Naive thymus-derived CD8-positive, alpha-beta T cell (primary cell): ENCODE measurements at places on chromosomes 5 and 9.

- no peak for DNase-seq
- H3K27ac ChIP-seq, result no peak overlapping the region
- H3K27me3 ChIP-seq, result no peaks in the 10 kb centered on the region
- no peaks in the 10 kb centered on the region for H3K4me1 ChIP-seq
- H3K4me3 ChIP-seq, result no peak overlapping the region
Observed at GRCh38 chr5:37071901-37072581, 177.1 kb downstream of the CPLANE1 start.

GRCh38 chr9:32516241-32516640 lies 9.8 kb downstream of the RIGI start:
- H3K36me3 ChIP-seq, result peaks cover 5% of the 10 kb centered on the region
- H3K4me3 ChIP-seq, result no peak overlapping the region
- H3K27me3 ChIP-seq, result no peaks in the 10 kb centered on the region
- peaks cover 42% of the 10 kb centered on the region for H3K4me1 ChIP-seq
- no peak for DNase-seq
- H3K27ac ChIP-seq, result no peak overlapping the region

GRCh38 chr9:27489087-27489876 lies 34.8 kb upstream of the IFNK start:
- H3K4me3 ChIP-seq, result no peak overlapping the region
- no peak overlapping the region for H3K27ac ChIP-seq
- H3K4me1 ChIP-seq, result peaks cover 63% of the 10 kb centered on the region

DNA sequence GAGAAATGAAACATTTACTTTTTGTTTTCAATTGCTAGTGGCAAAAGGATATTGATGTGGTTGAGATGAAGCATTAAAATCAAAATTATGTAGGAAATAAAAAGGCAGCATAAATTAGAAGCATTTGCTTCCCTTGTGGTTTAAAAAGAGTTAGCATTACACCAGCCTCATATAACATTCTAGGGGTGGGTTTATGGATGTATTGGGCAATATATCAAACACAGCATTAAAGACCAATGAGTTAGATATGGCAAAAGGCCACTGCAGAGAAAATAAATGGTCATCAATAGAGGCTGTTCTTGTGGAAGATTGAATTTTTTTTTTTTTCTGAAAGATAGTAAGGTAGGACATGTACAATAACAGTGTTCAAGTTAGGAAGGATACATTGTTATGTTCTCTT lies 473.0 kb downstream of the TLR4 start:
- peaks cover 8% of the 10 kb centered on the region for H3K27me3 ChIP-seq
- no peak overlapping the region for H3K27ac ChIP-seq
- H3K4me1 ChIP-seq, result no peaks in the 10 kb centered on the region
- H3K4me3 ChIP-seq, result no peak overlapping the region
- no peaks in the 10 kb centered on the region for H3K36me3 ChIP-seq
- no peak for DNase-seq

GRCh38 chr9:74006935-74007334 lies 490.2 kb upstream of the RORB start:
- no peaks in the 10 kb centered on the region for H3K36me3 ChIP-seq
- DNase-seq, result no peak
- no peak overlapping the region for H3K27ac ChIP-seq
- H3K4me3 ChIP-seq, result no peak overlapping the region
- no peaks in the 10 kb centered on the region for H3K4me1 ChIP-seq

GRCh38 chr5:13601112-13601511 lies 343.4 kb downstream of the DNAH5 start:
- H3K27ac ChIP-seq, result no peak overlapping the region
- no peak overlapping the region for H3K4me3 ChIP-seq
- H3K27me3 ChIP-seq, result no peaks in the 10 kb centered on the region
- no peaks in the 10 kb centered on the region for H3K36me3 ChIP-seq

- no peak overlapping the region for H3K27ac ChIP-seq
- H3K36me3 ChIP-seq, result no peaks in the 10 kb centered on the region
- no peak overlapping the region for H3K4me3 ChIP-seq
- no peak for DNase-seq
Observed at GRCh38 chr5:36298552-36298951, 3.1 kb downstream of the RANBP3L start.

GRCh38 chr5:149900390-149900789 lies 44.2 kb downstream of the PDE6A start:
- H3K27ac ChIP-seq, result no peak overlapping the region
- H3K36me3 ChIP-seq, result no peaks in the 10 kb centered on the region
- H3K4me1 ChIP-seq, result peaks cover 9% of the 10 kb centered on the region
- no peak for DNase-seq

GRCh38 chr5:141898448-141899049 lies 20.3 kb upstream of the PCDH1 start:
- H3K4me1 ChIP-seq, result no peaks in the 10 kb centered on the region
- H3K36me3 ChIP-seq, result no peaks in the 10 kb centered on the region
- H3K27me3 ChIP-seq, result peaks cover 8% of the 10 kb centered on the region
- H3K4me3 ChIP-seq, result no peak overlapping the region

DNA sequence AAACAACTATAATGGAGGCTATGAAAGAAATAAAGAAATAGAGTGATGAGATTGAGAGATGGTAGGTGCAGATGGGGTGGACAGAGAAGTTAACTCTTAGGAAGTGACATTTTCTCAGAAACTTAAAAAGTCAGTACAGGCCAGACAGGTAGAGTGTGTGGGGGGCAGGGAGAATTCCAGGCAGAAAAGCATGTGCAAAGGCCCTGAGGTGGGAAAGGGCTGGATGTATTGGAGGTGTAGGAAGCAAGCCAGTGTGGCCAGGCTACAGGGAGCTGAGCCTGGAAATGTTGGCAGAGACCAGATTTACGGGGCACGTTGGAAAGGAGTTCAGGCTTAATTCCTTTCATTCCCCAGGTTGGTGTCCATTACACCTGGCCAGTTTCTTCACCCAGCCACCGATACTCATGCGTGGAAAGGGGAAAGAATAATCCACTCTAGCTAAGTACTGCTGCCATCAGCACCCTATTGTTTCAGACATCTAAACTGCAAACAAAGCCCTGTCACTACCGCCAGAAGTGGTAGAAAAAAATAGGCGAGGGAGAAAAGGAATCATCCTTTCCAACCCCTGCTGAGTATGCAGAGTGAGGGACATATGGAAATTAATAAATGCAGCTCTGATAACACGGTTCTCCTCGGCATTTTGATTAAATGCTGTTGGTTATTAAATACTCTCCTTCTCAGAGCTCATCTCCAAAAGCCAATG lies 116.8 kb upstream of the GPR151 start:
- H3K27me3 ChIP-seq, result peaks cover 22% of the 10 kb centered on the region
- H3K36me3 ChIP-seq, result no peaks in the 10 kb centered on the region
- H3K4me3 ChIP-seq, result no peak overlapping the region
- DNase-seq, result no peak

DNA sequence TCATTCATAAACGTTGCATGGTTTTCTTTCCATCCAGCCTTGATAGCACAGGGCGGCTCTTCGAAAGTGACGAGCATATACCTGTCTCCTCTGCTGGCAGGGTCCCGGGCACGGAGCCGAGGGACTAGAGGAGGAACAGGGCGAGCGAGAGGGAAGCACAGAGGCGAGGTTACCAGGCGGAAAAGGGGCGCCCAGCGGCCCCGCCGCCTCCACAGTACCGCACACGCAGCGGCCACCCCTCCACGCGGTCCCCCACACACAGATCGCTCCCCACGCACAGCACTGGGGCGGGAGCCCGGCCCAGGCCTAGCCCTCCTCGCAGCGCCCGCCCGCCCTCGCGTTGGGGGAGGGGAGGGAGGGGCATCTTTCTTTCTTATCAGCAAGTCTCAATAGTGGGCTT lies 296.6 kb upstream of the DAB2 start:
- no peak for DNase-seq
- H3K4me1 ChIP-seq, result no peaks in the 10 kb centered on the region
- peaks cover 11% of the 10 kb centered on the region for H3K27me3 ChIP-seq
- H3K27ac ChIP-seq, result no peak overlapping the region
- no peak overlapping the region for H3K4me3 ChIP-seq
- H3K36me3 ChIP-seq, result no peaks in the 10 kb centered on the region

- no peak overlapping the region for H3K4me3 ChIP-seq
- no peak overlapping the region for H3K27ac ChIP-seq
- no peaks in the 10 kb centered on the region for H3K27me3 ChIP-seq
- H3K36me3 ChIP-seq, result peaks cover 9% of the 10 kb centered on the region
- no peak for DNase-seq
- peaks cover under 1% of the 10 kb centered on the region for H3K4me1 ChIP-seq
Observed at GRCh38 chr5:179980767-179981166, 73.1 kb upstream of the TBC1D9B start.

DNA sequence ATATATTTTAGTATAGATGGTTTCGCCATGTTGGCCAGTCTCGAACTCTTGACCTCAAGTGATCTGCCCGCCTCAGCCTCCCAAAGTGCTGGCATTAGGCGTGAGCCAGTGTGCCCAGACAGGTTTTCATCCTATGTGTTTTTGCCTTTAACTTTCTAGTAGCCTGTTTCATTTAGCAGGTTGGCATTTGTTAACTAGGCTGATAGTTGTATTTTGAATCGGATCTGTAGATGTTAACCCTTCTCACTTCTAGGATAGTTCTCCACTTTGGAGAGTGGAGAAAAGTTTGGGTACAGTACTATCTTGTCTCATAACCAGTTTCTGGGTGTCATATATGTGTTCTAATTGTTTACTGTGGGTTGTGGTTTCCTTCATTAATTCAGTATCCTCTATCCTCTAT lies 7.3 kb upstream of the FGF18 start:
- H3K4me1 ChIP-seq, result peaks cover 19% of the 10 kb centered on the region
- peaks cover 67% of the 10 kb centered on the region for H3K36me3 ChIP-seq
- H3K27me3 ChIP-seq, result no peaks in the 10 kb centered on the region
- H3K27ac ChIP-seq, result peak overlapping the region; percentile 40
- no peak overlapping the region for H3K4me3 ChIP-seq

DNA sequence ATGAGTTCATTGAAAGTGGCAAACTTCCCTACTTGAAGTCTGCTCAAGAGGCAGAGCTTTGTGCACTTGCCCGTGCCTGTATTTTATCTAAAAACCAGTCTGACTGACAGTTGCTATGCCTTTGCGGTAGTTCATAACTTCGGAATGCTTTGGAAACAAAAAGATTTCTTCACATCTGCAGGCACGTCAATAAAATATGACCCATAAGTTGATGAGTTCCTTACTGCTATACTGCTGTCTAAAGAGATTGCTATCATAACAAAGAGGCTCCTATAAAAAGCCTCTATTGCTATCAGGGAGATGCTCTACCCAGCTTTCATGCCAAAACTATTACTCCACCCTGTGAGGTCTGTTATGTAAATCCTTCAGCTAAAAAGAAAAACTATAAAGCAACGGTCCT lies 25.4 kb upstream of the RNF20 start:
- H3K4me3 ChIP-seq, result no peak overlapping the region
- H3K27me3 ChIP-seq, result peaks cover 7% of the 10 kb centered on the region
- no peaks in the 10 kb centered on the region for H3K4me1 ChIP-seq
- H3K36me3 ChIP-seq, result peaks cover 3% of the 10 kb centered on the region
- H3K27ac ChIP-seq, result no peak overlapping the region

GRCh38 chr5:133930061-133930812 lies 38.2 kb downstream of the C5orf15 start:
- peak; percentile 23 for DNase-seq
- peaks cover 61% of the 10 kb centered on the region for H3K4me1 ChIP-seq
- H3K36me3 ChIP-seq, result no peaks in the 10 kb centered on the region
- peak overlapping the region; percentile 94 for H3K27ac ChIP-seq
- H3K27me3 ChIP-seq, result peaks cover 7% of the 10 kb centered on the region

GRCh38 chr5:100902440-100903038 lies 543 bp downstream of the ST8SIA4 start:
- peak overlapping the region; percentile 97 for H3K27ac ChIP-seq
- H3K36me3 ChIP-seq, result peaks cover 7% of the 10 kb centered on the region
- H3K4me3 ChIP-seq, result peak overlapping the region; percentile 96
- H3K4me1 ChIP-seq, result peaks cover 37% of the 10 kb centered on the region
- no peaks in the 10 kb centered on the region for H3K27me3 ChIP-seq

DNA sequence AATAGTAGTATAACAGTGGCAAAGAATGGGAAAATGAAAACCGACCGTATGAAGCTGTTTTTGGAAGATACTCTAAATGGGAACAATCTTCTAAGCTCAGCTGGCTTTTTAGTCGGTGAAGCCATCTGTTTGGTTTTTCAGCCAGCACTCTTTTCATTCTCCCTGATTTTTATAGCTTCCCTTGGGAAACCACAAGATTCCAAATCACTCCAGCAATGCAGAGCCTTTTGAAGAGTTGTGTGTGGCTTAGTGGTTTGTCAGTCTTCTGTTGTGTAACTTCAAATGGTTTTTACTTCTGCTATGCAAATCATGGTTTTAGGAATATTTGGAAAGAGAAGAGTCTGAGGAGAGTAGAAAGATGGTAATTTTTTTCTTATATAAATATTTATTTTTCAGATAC lies 180.7 kb downstream of the KDM4C start:
- H3K27me3 ChIP-seq, result no peaks in the 10 kb centered on the region
- H3K4me3 ChIP-seq, result no peak overlapping the region
- H3K27ac ChIP-seq, result no peak overlapping the region
- H3K4me1 ChIP-seq, result peaks cover 34% of the 10 kb centered on the region
- H3K36me3 ChIP-seq, result peaks cover 43% of the 10 kb centered on the region

- no peak overlapping the region for H3K4me3 ChIP-seq
- peaks cover 4% of the 10 kb centered on the region for H3K36me3 ChIP-seq
- H3K27ac ChIP-seq, result no peak overlapping the region
- H3K4me1 ChIP-seq, result no peaks in the 10 kb centered on the region
Observed at GRCh38 chr5:30099634-30100033, 1093.9 kb upstream of the CDH6 start.

DNA sequence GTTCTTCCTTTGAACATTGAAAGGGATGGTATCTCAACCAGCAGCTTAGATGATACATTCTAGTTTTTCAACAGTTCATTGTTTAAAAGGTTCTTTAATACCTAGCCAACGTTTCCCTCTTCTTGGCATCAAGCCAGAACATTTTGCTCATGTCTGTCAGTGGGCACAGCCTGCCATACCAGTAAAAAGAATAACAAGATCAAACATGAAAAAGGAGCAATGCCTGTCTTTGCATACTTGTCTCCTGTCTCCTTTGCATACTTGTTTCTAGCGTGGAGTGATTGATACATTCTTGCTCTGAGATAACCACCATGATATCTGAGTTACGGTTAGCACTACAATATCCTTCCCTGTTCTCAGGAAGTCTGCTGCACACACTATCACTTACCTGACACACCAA lies 248.6 kb upstream of the DAPK1 start:
- peaks cover 41% of the 10 kb centered on the region for H3K27me3 ChIP-seq
- H3K36me3 ChIP-seq, result no peaks in the 10 kb centered on the region
- H3K4me3 ChIP-seq, result no peak overlapping the region
- no peak overlapping the region for H3K27ac ChIP-seq

- no peak overlapping the region for H3K27ac ChIP-seq
- DNase-seq, result no peak
Observed at GRCh38 chr9:124394596-124394995, 20.6 kb downstream of the PSMB7 start.
